Fibroblast of skin of left biceps (primary cell): ENCODE measurements at places on chromosomes 5 and 9.

- no peak for DNase-seq
Observed at GRCh38 chr5:87329114-87329513, 61.4 kb downstream of the RASA1 start.

GRCh38 chr5:131163276-131164119, 1.6 kb downstream of the HINT1 start:
- no peak for DNase-seq

- DNase-seq = no peak
Observed at GRCh38 chr9:126642010-126642744, 28.4 kb downstream of the LMX1B start.

GRCh38 chr9:137764171-137764671, 113.4 kb upstream of the CACNA1B start:
- no peak for DNase-seq

DNA sequence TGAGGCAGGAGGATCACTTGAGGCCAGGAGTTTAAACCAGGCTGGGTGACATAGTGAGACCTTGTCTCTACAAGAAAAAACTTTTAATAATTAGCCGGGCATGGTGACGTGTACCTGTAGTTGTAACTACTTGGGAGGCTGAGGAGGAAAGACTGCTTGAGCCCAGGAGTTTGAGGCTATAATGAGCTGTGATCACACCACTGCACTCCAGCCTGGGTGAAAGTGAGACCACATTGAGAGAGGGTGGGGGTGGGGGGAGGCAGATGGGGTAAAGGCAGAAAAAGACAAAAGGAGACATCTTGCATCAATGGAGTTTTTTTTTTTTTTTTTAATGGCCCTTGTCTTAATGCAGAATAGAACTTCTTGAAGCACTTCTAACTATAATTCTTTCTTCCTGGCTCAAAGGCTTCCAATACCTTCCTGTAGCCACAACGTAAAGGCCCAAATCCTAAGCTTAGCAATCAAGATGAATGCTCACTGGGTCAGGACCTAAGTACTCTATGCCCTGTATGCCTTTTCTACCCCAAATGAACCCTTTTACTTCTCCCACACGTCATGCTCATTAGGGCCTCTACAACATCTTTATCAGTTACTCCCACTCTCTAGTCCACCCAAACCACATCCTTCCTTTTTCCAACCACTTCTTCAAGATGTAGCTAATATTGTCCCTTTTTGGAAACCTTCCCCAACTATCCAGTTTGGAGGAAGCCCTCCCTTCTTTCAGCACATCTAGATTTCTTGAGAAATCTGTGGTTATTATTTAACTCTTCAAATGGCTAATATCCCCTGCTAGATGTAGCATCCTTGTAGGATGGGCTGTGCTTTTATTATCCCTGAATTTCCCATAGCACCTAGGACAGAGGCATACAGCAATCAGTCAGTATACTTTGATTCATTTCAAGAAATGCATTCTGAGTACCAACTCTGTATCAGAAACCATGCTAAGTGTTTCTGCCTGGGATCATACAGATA, 40.8 kb downstream of the CSF2 start:
- DNase-seq = no peak

GRCh38 chr9:92349771-92350739, 24.3 kb downstream of the CENPP start:
- peak; percentile 65 for DNase-seq

DNA sequence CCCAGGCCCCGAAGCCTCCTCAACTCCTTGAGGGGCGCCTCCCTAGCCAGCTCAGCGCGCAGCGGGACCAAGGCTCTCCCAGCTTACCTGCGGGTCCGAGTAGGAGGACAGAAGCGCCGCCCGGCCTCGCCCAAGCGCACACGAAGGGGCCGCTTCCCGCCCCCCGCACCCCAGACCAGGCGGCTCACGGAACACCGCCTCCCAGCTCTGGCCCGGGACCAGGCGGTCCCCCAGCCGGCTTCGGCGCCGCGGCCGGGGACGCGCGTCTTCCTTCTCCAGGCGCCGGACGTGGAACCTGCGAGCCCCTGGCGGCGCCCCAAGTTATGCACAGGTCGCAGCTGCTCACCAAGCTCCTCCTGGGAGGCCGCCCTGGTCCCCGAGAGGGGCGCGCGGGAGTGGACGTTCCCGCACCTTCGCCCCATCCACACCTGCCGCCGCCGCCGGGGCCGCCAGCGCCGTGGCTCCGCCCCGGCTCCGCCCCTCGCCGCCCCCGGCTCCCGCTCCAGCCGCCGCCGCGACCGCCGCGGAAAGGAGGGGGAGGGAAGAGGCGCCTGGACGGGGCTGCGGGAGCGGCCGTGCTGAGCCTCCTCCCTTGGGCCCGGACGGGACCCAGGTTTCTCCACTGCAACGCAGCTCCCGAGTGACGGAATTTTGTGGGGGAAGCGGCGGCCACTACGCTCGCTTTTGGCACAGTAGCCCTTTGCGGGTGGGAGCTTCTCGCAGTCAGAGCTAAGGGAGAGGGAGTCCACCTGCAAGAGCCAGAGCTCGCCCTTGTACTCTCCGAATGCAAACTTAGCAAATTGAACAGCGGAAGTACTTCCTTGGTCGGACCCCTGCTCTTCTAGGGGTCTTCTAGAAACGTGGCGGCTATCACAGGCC, 77.5 kb upstream of the IFNE start:
- DNase-seq = no peak

GRCh38 chr5:89342106-89342876, 459.3 kb upstream of the MEF2C start:
- DNase-seq = peak; percentile 71

GRCh38 chr9:91818225-91818585, 131.8 kb downstream of the ROR2 start:
- no peak for DNase-seq

DNA sequence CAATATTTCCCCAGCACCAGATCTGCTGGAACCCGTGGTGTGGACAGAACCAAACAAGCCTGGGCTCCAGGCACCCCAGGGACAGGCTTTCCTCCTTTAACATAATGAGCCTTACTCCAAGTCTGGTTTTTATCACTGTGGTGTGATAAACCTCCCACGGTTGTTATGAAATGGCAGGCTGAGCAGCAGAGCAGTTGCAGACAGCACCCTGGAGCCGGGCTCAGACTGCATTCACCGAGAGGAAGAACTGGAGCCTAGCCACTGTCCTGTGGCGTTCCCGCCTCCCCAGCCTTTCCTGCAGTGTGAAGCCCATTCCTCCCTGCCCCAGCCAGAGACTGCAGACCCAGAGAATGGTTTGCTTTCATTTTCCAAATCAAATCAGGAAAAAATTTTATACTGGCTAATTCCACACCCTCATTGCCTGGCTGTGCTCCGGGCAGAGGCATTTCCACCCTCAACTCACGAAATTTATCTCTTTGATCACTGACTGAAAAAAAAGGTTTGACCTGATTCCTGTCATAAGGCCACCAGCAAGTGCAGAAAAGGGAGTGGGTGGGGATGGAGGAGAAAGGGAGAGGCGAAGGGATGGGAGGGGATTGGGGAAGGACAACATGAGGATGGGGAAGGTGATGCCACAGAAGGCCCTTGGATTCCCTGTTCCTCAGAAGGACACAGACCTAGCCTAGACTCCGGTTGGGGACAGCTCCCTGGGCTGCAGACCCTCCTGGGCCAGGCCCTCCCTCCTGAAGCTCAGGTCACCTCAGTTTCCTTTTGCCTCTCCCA, 18.9 kb downstream of the IPPK start:
- no peak for DNase-seq
